ENCODE measurements at places on chromosomes 6 and 20.

DNA sequence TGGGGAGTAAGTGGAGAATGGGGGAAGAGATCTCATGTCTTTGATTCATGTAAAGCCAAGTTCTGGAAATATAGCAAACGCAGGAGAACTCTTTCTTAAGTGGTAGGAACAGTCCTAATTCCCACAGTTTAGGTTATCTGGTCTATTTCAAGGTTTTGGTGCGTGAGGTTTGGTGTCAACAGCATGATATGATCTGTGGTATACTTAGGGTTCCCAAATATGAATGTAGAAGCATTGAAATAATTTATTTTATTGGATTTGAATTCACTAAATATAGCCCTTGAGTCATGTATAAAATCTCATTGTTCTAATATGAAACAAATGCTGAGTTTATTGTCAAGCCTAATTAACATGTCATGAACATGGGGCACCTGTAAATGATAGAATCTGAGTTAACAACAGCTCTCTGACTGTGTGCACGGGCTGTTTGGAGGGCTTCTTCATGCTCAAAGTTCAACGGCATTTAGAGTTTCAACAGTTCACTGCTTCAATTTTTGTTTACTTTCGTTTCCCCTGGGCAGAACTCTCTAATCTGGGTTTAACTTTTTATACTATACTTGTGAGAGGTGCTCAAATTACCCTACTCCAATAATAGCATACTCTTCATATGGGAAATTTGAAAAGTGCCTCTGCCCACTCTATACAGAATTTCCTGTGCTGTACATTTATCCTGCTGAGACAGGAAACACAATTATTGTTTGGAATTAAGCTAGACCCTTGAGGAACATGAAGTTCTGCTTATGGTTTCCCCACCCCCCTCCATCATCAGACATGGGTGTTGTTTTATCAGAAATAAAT lies 236.3 kb upstream of the ZNF217 start:
- H3K4me1 ChIP-seq: peaks cover 27% of the 10 kb centered on the region
- H3K27ac ChIP-seq: peak overlapping the region; percentile 76
- no peaks in the 10 kb centered on the region for H3K27me3 ChIP-seq
- H3K36me3 ChIP-seq: no peaks in the 10 kb centered on the region

DNA sequence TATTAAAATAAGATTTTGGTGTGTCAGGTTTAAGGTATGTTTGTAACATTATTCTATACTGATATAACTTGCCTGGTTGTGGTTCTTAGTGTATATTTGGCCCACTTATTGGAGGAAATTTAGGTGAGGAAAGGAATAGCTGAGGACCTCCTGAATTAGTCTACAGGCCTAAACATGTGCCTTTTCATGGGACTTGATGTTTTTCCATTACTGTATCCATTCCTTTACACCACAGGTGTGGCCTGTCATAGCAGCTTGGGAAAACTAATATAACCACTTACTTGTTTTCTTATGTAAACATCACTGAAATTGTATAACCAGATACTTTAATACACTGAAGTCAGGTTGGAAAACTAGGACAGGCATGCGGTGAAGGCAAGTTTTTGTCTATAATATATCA lies 27.6 kb downstream of the BCKDHB start:
- H3K4me1 ChIP-seq: no peaks in the 10 kb centered on the region
- H3K4me3 ChIP-seq: no peak overlapping the region
- no peak for DNase-seq
- no peak overlapping the region for H3K27ac ChIP-seq
- peaks cover 32% of the 10 kb centered on the region for H3K36me3 ChIP-seq
- no peaks in the 10 kb centered on the region for H3K27me3 ChIP-seq

GRCh38 chr6:37489697-37490336 lies 9.9 kb downstream of the CCDC167 start:
- no peaks in the 10 kb centered on the region for H3K27me3 ChIP-seq
- no peaks in the 10 kb centered on the region for H3K36me3 ChIP-seq
- no peak overlapping the region for H3K4me3 ChIP-seq
- DNase-seq: no peak
- peaks cover 29% of the 10 kb centered on the region for H3K4me1 ChIP-seq
- H3K27ac ChIP-seq: no peak overlapping the region

DNA sequence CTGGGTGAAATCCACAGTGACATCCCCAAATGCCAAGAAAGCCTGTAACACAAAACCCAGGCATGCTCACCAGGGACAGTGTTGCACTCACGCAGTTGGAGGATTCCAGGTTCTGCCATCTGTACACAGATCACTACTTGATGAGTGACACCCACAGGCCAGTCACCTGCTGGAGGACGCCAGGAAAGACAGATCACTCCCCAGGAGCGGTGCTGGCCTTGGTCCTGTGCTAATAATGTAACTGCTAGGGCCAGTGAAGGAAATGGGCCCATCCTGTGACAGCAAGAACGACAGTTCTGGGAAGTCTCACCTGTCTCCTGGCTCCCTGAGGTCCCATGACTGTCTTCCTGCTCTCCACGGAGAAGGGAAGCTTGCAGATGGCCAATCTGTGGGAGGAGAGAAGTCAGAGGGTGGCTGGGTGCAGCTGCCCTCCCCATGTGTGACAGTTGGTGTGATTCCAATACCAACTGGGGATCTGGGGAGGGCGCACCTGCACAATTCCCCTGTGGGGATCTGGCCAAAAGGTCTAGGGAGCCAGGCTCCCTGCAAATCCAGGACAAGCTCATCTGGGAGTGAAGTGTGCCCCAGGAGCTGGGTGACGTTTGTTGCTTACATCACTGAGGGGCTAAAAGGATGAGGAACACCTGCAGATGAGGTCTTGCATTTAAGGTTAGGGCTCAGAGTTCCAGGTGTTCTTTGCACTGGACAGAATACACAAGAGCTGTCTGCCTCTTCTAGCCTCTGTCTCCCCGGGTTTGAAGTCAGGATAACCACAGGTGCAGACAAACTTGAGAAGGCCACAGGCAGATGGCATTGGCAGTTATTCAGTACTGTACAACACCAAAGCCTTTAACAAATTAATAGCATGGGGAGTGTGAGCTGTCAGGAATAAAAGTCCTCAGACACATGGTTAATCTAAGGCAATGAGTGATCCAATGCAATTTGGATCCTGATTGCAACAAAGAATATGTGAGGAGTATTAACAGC lies 10.3 kb downstream of the ZNF337 start:
- no peak for DNase-seq
- no peaks in the 10 kb centered on the region for H3K27me3 ChIP-seq
- H3K36me3 ChIP-seq: peaks cover 2% of the 10 kb centered on the region
- no peaks in the 10 kb centered on the region for H3K4me1 ChIP-seq
- H3K27ac ChIP-seq: no peak overlapping the region

DNA sequence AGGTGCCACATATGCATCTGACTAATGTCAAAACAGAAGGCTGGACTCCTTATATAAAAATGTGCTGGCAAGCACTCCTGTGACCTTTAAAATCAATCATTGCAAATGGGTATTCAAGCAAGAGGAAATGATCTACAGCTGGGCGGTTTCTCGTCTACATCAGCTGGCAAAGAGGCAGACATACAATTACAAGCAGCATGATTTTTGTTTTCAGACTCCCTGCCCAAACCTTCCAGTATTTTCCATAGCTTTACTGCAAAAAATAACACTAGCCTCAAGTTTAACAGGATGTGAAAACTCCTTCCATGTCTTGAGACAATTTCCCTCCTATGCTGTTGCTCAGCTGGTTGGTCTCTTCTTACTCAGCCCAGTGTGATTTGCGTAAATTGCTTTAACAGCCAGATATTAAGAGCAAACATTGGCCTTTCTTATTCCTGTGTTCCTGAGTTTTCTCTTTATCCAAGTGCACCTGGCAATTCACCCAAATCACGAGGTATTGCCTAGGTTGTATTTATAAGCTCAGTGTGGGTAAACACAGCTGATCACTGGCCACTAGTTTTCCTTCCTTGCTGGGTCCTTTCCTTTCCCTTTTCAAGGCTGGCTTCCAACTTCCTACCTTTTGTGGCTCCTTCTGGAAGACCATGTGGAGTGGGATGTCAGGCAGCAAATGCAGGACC lies 130.4 kb downstream of the MOXD1 start:
- H3K4me1 ChIP-seq: no peaks in the 10 kb centered on the region
- H3K36me3 ChIP-seq: no peaks in the 10 kb centered on the region
- no peak for DNase-seq
- H3K4me3 ChIP-seq: no peak overlapping the region
- no peaks in the 10 kb centered on the region for H3K27me3 ChIP-seq

DNA sequence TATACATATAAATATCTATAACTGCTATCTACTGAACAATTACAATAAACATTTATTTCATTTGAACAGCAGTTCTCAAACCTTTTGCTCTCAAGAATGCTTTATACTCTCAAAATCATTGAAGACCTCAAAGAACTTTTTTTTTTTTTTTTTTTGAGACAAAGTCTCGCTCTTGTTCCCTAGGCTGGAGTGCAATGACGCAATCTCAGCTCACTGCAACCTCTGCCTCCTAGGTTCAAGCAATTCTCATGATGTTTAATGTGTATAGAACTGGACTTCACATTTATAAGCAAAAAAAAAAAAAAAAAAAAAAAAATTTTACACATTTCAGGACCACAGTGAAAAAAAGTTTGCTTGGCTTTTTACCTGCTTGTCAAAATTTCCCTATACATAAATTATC lies 11.7 kb downstream of the UBE2V1 start:
- no peak for DNase-seq
- H3K27ac ChIP-seq: peak overlapping the region; percentile 72
- H3K4me1 ChIP-seq: peaks cover 11% of the 10 kb centered on the region

DNA sequence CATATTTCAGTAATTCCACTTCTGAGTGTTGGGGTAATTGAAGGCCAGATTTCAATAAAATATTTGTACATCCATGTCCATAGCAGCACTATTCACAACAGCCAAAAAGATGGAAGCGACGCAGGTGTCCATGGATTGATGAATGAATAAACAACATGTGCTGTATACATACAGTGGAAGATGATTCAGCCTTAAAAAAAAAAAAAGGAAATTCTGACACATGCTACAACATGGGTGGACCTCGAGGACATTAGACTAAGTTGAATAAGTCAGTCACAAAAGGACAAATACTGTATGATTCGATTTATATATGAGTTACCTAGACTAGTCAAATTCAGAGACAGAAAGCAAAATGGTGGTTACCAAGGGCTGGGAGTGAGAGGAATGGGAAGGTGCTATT lies 57.2 kb downstream of the TRAM2 start:
- H3K27me3 ChIP-seq: no peaks in the 10 kb centered on the region
- no peak overlapping the region for H3K27ac ChIP-seq
- H3K36me3 ChIP-seq: peaks cover 18% of the 10 kb centered on the region
- H3K4me3 ChIP-seq: no peak overlapping the region
- H3K4me1 ChIP-seq: peaks cover 41% of the 10 kb centered on the region

DNA sequence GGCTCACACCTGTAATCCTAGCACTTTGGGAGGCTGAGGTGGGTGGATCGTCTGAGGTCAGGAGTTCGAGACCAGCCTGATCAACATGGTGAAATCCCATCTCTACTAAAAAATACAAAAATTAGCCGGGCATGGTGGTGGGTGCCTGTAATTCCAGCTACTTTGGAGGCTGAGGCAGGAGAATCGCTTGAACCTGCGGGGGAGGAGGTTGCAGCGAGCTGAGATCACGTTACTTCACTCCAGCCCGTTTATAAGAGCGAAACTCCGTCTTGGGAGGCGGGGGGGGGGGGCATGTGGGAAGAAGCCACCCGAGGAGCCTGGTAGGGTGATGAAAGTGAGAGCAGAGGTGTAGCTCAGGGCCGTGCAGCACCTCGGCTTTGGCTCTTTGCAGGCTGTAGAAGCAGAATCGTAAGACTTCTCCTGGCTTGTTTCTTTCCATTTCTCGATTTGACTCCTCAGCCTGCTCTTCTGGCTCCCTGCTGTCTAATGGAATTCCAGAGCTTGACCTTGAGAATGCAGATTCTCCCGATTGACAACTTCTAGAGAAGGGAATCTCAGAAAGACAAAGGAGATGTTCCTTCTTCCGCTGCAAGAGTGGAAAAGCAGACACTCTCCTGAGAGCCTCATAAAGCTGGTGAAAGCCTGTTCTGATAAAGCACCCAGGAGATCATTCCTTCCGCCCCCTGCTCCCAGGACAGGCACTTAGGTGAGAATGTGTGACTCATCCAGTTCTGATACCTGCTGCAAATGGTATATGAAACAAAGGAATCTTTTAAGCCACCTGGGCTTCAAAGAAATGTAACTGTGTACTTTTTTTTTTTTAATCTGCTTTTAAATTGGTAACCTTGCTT lies 26.0 kb upstream of the PPP1R16B start:
- no peak overlapping the region for H3K4me3 ChIP-seq
- H3K4me1 ChIP-seq: no peaks in the 10 kb centered on the region
- no peak overlapping the region for H3K27ac ChIP-seq
- H3K36me3 ChIP-seq: no peaks in the 10 kb centered on the region
- no peak for DNase-seq
- no peaks in the 10 kb centered on the region for H3K27me3 ChIP-seq

DNA sequence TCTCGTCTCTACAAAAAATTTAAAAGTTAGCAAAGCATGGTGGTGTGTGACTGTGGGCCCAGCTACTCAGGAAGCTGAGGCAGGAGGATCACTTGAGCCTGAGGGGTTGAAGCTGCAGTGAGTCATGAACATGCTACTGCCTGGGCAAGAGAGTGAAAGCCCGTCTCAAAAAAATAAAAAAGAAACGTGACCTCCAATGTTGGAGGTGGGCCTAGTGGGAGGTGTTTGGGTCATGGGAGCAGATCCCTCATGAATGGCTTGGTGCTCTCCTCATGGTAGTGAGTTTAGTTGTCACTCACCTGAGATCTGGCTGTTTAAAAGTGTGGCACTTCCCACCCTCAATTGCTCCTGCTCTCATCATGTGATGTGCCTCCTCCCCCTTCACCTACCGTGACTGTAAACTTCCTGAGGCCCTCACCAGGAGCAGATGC lies 24.3 kb downstream of the RBL1 start:
- H3K27me3 ChIP-seq: no peaks in the 10 kb centered on the region
- H3K4me1 ChIP-seq: no peaks in the 10 kb centered on the region
- H3K27ac ChIP-seq: no peak overlapping the region
- no peak for DNase-seq
- peaks cover 10% of the 10 kb centered on the region for H3K36me3 ChIP-seq

- no peaks in the 10 kb centered on the region for H3K27me3 ChIP-seq
- no peak overlapping the region for H3K4me3 ChIP-seq
- no peaks in the 10 kb centered on the region for H3K4me1 ChIP-seq
- H3K36me3 ChIP-seq: no peaks in the 10 kb centered on the region
Measured at GRCh38 chr6:98653179-98653578, 181.2 kb upstream of the POU3F2 start.

DNA sequence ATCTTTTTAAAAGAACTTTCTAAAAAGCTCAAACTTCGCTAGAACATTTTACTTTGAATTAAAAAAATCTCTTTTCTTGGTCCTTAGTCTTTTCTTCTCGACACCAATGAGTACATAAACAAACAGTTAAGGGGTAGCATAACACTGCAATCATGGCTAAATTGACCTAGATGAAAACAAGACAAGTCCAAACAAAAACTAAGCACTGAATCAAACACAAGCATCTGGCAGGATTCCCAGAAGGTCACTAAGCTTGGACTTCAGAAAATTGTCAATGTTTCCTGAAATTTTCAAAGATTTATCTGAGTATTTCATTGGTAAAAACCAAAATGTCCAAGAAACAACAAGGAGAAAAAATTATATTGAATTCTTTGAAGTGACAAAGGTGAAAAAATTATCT lies 5.0 kb downstream of the COL21A1 start:
- no peak for DNase-seq
- H3K36me3 ChIP-seq: no peaks in the 10 kb centered on the region
- no peak overlapping the region for H3K4me3 ChIP-seq
- no peak overlapping the region for H3K27ac ChIP-seq
- H3K4me1 ChIP-seq: peaks cover 39% of the 10 kb centered on the region

- no peaks in the 10 kb centered on the region for H3K36me3 ChIP-seq
- H3K27ac ChIP-seq: no peak overlapping the region
- no peaks in the 10 kb centered on the region for H3K27me3 ChIP-seq
- no peak overlapping the region for H3K4me3 ChIP-seq
- H3K4me1 ChIP-seq: no peaks in the 10 kb centered on the region
- DNase-seq: no peak
Measured at GRCh38 chr20:17519606-17520285, 11.4 kb downstream of the BFSP1 start.
